Fibroblast of the aortic adventitia (primary cell): ENCODE measurements at places on chromosomes 2 and 18. TPM values are rescaled to one million over a fixed set of nuclear protein-coding genes. Genes with fewer than 3 reads are reported as not detected.

The BZW1 gene
- 931 and 1,135 TPM in 2 replicates for total RNA-seq

The GTF2A1L gene
- 5.0 TPM in 1 of 2 replicates, not detected in the other for total RNA-seq

The SULT1C4 gene
- 0.33 TPM in 1 of 2 replicates, not detected in the other for total RNA-seq

The ATP6V1B1 gene
- total RNA-seq, result 0.09 and 0.57 TPM in 2 replicates

- DNase-seq, result no peak
Observed at GRCh38 chr2:3602553-3603339, 7.8 kb downstream of the COLEC11 start.

GRCh38 chr2:85814802-85815550 lies 61.2 kb downstream of the ATOH8 start:
- no peak for DNase-seq

DNA sequence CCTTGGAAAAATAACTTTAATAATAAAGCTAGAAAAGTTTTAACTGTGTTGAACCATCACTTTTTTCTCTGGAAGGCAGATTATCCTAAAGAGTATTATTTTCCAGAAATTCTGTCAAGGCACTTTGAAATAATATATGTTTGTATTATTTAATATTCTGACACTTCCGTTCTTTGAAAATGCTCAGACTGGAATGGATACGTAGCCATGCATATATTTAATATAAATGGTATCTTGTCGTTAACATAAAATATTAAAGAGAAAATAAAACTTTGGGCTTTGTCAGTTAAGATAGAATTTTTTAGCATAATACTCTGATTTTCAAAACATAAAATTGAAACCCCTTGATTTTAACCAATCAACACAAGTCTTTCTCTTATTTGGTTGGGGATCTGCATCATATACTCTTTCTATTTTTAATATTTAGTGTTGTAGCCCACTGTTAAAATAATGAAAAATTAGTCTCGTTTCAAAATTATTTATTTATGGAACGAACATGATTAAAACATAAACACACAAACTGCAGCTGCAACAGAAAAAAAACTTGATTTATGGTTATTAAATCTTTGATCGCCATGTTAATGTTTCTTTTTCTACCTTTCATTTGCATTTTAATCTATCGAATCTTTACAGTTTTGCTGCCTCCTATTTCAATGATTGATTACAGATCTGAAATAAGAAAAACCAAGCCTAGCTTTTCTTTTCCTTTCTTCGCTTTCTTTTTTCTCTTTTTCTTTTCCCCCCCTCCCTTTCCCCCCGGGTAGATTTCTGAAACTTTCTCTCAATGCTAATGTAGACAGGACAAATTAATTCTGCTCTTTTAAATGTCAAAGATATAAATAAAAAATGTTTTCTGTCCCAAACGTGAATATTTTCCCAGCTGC lies 145.5 kb downstream of the MEIS1 start:
- peak; percentile 59 for DNase-seq

- no peak for DNase-seq
Observed at GRCh38 chr18:40962784-40963183, 992.2 kb upstream of the PIK3C3 start.

DNA sequence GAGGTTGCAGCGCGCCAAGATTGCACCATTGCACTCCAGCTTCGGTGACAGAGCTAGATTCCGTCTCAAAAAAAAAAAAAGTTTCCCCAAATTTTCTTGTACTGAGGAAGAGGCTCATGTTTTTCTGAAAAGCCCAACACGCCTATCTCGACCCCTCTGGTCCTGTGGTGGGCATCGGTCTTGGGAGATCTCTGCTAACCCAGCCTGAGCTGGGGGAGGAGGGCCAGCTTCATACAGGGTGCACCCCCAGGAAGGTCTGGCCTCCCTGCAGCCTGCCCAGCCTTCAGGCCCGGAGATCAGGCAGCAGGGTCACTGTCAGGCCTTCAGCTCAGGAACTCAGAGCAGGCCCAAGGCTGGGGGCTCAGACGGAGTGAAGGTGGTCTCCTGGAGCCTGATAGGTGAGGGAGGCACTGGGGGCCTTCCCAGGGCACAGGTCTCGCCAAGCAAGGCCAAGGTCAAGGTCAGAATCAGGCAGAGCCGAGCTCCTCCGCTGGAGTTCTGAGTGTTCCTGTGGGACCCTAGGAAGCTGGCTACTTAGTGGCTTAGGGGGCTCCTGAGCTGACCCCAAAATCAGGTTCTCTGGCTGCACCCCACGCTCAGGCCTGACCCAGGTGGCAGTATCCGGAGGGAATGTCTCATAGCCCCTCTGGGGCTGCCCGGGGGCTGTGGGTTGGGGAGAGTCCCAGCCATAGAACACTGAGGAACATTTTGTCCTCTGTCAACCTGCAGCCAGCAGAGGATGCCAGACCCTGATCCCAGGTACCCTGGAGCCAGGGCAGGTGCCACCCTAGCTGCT lies 37.9 kb upstream of the SMAD7 start:
- DNase-seq, result no peak

GRCh38 chr2:5473635-5474034 lies 218.5 kb upstream of the SOX11 start:
- DNase-seq, result no peak

GRCh38 chr18:62672600-62672999 lies 42.7 kb upstream of the PHLPP1 start:
- no peak for DNase-seq

- peak; percentile 91 for DNase-seq
Observed at GRCh38 chr2:72367530-72368225, 220.0 kb upstream of the CYP26B1 start.

GRCh38 chr2:29627279-29627711 lies 294.1 kb downstream of the ALK start:
- peak; percentile 49 for DNase-seq

DNA sequence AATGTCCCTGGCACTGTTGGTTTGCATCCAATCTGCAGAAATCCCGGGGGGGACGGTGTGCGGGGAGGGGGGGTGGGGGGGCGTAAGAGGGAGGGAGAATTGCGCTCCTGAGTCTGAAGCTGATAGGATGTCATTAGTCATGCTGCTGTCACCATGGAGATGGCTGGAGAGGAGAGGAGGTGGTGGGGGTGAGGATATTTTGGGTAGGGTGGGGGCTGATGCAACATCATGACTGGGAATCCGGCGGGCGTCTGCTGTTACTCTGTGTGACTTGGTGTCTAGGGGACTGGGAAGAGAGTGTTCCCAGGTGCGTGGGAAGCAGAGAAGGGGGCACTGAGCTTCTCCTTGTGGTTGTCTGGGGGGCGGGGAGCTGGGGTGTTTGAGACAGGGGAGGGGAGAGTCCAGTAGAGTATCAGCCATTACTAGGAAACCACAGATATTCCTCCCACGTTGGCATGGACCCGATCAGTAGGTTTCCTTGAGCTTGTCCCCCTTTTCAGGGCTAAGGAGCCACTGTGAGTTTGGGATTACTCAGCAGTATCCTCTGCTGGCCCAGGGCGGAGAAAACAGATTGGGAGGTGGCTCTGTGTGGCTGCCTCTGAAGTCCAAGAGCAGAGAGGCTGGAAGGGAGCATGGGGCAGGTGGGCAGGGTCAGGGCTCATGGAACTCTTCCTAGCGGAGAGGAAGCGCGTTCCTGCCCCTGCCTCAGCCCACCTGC lies 18.9 kb downstream of the TET3 start:
- peak; percentile 84 for DNase-seq
